ENCODE measurements at places on chromosomes 12 and 14.

DNA sequence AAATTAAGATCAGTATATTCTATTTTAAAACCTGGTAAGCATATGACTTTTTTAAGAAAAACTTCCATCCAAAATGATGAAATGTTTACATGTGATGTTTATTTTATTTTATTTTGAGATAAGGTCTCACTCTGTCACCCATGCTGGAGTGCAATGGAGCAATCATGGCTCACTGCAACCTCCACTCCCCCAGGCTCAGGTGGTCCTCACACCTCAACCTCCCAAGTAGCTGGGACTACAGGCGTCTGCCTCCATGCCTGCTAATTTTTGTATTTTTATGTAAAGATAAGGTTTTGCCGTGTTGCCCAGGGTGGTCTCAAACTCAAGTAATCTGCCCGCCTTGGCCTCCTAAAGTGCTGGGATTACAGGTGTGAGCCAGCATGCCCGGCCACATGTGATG is 141.8 kb downstream of the ZFP36L1 start:
- DNase-seq = no peak

DNA sequence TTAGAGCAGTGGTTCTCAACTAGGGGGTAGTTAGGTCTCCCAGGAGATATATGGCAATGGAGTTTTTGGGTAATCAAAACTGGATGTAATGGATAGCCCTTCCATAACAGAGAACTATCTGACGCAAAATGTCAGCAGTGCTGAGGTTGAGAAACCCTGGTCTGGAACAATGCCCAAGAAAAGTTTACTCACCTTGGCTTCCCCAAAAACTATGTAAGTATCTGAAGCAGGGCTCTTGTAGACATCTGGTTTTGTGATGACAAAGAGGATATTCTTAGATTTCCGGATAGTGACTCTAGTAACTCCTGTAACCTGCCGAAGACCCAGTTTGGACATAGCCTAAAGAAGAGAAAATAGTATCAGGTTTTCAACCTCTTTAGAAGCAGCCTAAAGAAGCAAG is 11.8 kb downstream of the NACA start:
- no peak for DNase-seq

DNA sequence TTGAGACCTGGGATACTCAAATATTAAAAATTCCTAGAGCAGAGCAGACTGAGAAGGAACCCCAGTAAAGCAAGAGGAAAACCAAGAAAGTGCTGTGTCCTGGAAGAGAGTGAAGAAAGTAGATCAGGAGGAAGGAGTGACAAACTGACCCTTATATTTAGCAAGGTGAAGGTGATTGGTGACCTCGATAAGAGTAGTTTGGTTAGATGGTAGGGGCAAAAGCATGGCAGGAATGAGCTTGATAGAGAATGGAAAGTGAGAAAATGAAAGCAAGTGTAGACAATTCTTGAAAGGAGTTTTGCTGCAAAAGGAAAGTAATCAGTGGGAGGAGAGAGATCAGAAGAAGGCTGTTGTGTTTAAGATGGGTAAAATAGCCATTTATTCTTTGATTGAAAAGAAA is 51.1 kb downstream of the RASSF8 start:
- DNase-seq = no peak

DNA sequence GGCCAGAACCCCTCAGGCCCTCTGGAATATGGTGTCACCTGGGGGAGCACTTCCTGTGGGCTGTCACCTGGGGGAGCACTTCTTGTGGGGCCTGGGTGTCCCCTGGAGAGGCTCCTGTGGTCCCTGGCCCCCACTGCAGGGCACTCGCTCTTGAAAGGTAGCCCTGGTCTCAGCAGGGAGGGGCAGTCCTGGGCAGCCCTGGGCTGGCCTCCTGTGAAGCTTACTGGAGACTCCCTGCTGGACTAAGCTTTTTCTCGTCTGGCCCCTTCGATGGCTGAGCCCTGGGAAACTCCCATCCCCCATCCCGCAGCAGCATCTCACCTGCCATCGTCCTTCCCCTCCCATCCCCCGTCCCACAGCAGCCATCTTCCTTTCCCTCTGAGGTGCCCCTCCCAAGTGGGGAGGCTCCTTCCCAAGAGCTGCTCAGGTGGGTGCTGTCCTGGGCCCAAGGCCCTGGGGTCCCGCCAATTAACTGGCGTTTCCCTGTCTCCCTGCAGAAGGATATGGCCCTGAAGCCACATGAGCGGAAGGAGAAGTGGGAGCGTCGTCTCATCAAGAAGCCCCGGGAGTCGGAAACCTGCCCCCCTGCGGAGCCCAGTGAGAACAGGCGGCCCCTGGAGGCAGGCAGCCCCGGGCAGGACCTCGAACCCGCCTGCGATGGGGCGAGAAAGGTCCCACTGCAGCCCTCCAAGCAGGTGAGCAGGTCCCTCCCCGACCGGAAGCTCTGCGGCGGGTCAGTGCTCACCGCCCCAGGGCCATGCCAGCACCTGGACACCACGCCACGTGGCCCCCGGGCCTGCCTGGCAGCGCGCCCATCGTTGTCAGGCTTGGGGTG is 17.9 kb downstream of the FBRSL1 start:
- no peak for DNase-seq

DNA sequence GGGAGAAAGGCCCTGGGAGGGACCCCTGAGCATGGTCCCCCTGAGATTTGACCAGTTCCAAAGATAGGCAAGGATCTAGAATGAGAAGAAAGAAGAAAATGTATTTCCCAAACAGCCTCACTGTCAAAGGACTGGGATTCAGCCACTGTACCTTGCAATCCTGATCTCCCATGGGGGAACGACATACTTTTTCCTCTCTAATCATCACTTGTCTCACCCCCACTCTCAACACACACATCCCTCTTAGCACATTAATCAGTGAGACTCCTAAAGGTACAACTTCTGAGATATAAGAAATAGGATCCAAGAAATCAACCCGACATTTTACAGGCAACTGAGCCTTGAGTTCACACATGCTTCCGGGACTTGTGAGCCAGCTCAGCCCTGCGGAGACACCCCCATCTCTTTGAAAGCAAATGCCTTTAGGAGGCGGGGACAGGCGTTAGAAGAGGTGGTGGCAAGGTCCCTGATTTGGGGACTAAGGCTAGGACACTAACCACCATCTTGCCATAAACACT is 1.4 kb downstream of the MAP3K9 start:
- peak; percentile 47 for DNase-seq

DNA sequence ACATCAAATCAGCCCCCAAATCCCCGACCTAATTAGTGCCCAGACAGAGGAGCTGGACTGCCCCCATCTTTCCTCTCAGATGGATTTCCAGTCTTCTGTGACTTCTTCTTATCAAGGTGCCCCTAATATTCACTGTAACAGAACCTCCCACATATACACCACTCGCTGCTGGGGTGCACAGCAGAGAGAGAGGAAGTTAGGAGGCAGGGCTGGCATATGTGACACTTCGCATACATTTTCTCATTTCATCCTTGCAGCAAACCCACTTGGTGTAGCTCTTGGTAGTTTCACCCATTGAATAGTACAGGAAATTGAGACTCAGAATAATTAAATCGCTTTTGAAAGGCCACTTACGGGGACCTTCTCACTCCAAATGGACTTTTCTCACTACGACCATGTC is 56.5 kb upstream of the CCND2 start:
- no peak for DNase-seq

DNA sequence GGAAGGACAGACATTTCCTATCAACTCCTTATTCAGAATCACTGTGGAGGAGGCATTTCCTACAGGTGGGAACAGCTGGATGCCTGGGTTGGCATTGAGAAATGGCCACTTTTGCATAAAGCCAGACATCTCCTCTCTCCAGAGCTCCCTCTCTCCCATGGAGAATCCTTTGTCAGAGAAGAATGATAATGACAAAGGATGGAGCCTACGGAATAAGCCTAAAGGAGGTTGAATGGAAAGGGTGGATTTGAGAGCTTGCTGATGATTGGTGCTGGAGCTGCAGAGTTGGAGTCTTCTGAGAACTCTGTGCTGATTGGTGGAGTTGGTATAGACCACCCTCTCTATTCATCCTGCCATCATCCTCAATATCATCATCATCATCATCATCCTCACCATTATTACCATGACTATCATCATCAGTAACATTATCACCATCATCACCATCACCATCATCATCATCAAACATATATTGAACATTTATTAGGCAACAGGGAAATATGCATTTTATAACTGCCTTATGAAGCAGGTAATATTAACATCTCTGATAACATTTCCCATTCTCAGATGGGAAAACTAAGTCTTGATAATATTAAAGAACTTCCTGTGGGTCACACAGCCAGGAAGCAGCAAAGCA is 89.2 kb upstream of the HSPB8 start:
- no peak for DNase-seq

GRCh38 chr12:48023386-48023785 is 19.1 kb upstream of the COL2A1 start:
- no peak for DNase-seq

DNA sequence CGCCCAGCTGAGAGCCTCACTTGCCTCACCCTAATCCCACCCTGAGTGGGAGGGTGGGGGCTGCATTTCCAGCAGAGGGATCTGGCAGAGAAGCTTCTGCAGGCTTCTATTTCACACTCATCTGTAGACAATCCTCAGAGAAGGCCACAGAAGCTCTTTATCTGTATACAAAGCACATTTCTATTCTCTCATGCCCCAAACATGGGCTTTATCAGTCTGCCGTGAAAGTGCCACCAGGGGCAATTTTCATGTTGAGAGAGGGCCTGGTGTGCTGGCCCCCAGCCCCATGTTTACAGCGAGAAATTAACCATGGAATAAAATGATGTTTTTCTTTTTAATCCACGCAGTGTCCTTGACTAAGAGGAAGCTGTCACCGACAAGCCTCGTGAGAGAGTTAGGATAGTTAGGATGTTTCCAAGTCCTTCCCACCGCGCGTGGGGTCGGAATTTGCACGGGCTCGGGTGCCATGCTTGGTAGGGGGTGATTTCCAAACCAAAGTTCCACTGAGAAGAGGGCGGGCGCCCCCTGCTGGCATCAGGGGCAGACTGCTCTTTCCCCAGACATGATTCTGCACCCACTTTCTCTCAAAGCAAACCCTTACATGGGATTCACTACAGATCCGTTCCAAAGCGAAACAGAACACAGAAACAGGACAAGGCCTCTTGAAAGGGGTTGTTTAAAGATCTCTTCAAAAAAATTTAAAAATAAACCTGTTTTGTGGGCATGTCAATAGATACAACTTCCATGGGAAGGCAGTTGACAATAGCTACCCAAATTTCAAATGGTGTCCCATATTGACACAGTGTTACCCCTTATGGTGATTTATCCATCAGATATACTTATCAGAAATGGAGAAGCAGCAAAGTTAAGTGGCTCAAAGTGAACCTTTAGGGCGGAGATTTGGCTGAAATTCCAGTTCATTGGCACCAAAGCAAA is 19.4 kb downstream of the BDKRB1 start:
- DNase-seq = peak; percentile 25

- DNase-seq = no peak
Measured at GRCh38 chr12:133156125-133156690, 25.1 kb upstream of the ZNF268 start.

DNA sequence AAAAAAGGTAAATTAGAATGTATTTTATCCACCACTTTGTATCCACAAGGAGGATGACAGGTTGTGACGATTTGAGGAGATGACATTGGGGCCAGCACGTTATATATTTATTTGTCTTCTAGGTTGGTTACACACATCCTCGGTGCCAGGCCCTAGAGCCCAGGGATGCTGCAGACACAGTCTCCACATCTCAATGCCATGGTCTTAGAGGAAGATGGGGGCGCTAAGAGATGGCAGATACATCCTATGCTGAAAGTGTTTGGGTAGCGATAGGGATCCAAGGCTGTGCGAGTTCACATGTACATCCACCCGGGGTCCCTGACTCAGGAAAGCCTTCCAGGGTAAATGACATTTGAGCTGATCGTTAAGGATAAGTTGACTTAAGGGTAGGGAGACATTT is 193.1 kb upstream of the GSC start:
- DNase-seq = no peak

DNA sequence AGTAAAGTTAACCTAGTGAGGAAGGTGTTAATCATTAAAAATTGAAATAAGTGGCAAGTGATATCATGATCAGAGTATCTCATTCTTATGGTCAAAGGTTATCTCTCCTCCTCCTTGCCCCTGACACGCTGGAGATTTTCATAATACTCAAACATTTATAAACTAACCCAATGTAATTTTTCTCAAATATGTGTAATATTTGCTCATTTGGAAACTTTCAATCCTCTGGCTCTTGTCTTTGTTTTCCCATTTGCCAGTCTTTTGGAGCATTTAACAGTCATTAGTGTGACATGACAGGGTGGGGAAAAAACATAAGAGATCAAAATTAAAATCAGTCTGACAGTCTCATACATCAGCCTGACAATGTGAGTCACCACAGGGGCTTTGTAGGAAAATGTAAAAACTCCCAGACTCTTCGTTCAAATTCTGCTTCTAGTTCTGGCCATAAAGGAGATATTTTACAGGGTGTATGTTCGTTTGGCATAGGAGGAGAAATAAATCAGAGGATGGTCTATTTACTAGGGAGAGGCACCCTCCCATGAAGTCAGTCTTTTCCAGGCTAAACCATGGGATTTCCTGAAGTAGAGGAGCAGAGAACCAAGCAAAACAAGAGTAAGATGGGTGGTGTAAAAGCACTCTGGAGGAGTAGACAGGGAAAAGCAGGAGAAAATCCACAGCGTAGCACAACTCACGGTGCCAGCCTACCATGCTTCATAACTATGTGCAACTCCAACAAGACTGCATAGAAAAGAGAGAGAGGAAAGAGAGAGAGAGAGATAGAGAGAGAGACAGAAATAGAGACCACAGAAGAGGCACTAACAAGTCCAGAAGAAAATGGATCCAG is 369.2 kb upstream of the PDE3A start:
- DNase-seq = no peak

DNA sequence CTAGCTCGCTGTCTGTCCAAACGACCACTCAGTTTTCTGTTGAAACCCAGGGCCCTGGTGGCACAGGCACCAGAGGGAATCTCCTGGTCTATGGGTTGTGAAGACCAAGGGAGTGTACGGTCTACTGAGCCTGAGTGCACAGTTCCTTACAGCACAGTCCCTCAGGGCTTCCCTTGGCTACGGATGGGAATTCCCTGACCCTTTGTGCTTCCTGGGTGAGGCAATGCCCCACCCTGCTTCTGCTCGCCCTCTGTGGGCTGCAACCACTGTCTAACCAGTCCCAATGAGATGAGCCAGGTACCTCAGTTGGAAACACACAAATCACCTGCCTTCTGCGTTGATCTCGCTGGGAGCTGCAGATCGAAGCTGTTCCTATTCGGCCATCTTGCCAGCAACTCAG is 22.6 kb downstream of the GPHN start:
- DNase-seq = no peak

- DNase-seq = no peak
Measured at GRCh38 chr12:18430425-18431048, 169.2 kb downstream of the PIK3C2G start.

DNA sequence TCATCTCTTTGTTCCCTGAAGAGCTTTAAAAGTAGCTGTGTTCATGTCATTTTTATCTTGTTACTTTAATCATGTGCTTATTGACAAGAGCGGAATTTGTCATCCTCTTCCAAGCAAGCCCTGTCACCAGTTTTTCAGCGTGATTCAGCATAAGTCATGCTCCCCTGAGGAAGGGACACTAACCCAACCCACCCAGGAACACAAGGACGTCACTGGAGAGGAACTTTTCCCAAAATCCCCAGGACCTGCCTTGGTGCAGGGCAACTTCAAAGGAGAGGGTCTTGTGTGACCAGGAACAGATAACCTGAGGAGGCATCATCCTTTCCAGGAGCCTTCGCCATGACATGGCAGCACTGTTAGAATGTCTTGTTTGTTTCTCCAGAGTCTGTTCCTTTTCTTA is 107.1 kb upstream of the DIO3 start:
- DNase-seq = no peak

Measured in stimulated activated CD8-positive, alpha-beta memory T cell treated with anti-CD3 and anti-CD28 coated beads, Interleukin-15, amount 100 ng/mL, for 48 hours (primary cell).